ENCODE measurements at places on chromosomes 13 and 19.

- no peak for DNase-seq
These were observed 5.1 kb downstream of the CCL25 start for GRCh38 chr19:8057545-8058270.

DNA sequence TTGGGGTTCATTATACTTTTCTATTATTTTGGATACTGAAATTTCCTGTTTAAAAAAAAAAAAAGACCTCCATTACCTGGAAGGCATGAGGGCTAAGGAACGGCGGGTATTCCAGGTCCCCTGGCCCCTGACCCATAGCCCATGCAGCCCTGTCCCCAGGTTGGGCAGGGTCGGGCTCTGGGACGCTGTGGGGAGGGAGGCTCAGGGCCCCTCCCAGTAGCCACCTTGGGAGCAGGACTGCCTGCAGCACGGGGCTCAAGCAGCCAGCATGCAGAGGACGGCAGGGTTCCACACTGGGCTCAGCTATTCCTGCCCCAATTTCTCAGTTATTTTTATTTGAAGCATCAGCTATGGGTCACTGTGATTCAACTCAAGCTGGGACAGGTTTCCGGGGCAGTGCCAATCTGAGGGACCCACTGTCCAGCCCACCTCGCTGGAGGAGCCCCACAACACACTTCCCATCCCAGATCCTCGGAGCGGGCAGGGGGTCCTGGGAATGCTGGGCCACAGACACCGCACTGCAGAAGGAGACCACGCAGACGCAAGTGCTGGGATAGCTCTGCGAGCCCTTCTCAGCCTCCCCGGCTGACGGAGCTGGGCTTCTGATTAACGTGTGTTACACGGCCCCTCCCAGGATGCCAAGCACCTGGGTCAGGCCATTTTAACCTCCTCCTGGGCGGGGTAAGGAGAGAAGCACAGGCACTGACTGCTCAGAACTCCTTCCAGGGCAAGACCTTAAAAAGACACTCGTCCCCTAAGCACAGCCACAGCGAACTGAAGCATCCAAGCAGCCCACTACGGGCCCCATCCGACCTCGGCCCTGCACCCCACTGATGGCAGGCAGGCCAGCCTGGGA, 60.1 kb downstream of the PEPD start:
- no peak for DNase-seq

GRCh38 chr13:73556902-73557301, 498.1 kb downstream of the KLF5 start:
- DNase-seq, result no peak

- DNase-seq, result no peak
These were observed 574 bp upstream of the GPX4 start for GRCh38 chr19:1103132-1103707.

GRCh38 chr13:72728290-72728605, 525 bp downstream of the BORA start:
- no peak for DNase-seq

- no peak for DNase-seq
These were observed 47.7 kb downstream of the LATS2 start for GRCh38 chr13:21013682-21014038.

Data from NK-92 treated with Interleukin-12 subunit alpha and Interleukin-12 subunit beta, amount 100 ng/mL, for 24 hours (cell line).